ENCODE measurements at places on chromosomes 16 and 17.

DNA sequence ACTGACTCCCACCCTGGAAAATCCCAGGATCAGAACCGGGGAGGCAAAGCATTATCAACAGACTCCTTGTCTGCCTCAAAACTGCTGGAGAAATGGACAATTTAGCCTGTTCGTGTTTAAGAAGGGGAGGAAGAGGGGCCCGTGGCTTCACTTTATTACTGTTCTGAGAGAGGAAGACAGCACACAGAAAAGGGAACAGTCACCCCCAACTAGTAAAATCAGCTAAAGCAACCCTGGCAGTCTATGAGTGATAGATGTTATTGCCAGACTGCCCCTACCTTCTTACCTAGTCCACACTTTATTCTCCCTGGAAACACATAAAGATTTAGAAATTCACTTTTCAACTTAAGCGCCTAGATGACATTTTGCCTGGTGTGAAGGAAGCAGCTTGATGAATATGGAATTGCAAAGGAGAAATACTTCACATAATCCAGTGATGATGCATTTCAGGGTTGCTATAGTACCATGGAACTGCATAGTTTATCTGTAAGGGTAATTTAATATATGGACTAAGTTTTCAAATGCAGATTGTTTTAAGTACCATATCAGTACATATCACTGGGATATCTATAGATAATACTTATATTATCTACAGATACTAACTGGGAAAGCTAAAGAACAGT is 36.9 kb upstream of the TRAP1 start:
- peak; percentile 28 for DNase-seq

GRCh38 chr16:62450291-62450690 is 414.1 kb upstream of the CDH8 start:
- DNase-seq: no peak

DNA sequence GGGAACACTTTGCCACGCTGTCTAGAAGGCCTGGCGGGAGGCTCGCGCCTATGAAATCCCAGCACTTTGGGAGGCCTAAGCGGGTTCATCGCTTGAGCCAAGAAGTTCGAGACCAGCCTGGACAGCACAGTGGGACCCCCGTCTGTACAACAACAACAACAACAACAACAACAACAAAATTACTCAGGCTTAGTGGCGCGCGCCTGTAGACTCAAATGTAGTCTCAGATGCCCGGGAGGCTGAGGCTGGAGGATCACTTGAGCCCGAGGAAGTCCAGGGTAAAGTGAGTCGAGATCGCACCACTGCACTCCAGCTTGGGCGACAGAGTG is 297 bp upstream of the SLFN13 start:
- DNase-seq: no peak

DNA sequence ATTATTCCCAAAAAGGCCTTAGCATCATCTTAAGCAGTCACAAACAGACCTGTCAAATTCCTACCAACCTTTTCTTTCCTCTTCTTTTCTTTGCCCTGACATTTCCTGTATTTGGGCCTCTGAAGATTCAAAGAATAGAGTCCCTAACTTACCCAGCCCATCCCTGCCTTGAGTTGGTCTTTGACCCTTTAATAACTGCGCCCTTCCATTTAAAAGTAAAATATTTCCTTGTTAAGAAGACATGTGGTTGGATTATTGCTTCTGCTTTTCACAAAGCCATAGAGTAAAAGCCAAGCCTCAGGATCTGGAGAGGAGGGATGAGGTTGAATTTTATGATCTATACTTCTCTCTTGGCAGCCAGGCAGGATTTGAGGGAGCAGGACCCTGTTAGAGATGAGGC is 13.2 kb upstream of the CCL23 start:
- no peak for DNase-seq

- DNase-seq: peak; percentile 74
These were observed 233.1 kb upstream of the WSCD1 start for GRCh38 chr17:5837055-5837491.

Measured in AG08395 (cell line).